Ascending aorta (tissue), 2 donors: ENCODE measurements at places on chromosomes 5 and 9. TPM values are rescaled to one million over a fixed set of nuclear protein-coding genes. Genes with fewer than 3 reads are reported as not detected.

Gene SARDH
- total RNA-seq = 1.3 TPM

DNA sequence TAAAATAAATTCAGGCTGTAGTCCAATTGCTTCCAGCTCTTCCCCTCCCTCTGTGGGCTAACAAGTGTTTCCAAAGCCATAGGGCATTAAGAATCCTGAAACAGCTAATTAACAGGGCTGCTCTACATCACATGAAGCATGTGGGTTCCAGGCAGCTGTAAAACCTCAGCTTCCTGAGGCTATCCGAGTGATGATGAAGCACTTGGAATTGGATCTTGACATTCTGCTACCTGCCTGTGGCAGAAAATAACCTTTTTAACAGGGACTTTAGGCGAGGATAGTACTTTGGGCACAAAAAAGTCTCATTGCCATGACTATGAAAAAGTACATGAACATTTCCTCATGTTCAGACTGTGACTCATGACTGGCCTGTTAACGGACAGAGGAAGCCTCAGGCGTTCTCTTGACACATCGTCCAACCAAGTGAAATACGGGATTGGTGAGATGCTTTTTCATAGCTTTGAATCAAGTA lies 107.2 kb downstream of the PDE4D start:
- DNase-seq = no peak

DNA sequence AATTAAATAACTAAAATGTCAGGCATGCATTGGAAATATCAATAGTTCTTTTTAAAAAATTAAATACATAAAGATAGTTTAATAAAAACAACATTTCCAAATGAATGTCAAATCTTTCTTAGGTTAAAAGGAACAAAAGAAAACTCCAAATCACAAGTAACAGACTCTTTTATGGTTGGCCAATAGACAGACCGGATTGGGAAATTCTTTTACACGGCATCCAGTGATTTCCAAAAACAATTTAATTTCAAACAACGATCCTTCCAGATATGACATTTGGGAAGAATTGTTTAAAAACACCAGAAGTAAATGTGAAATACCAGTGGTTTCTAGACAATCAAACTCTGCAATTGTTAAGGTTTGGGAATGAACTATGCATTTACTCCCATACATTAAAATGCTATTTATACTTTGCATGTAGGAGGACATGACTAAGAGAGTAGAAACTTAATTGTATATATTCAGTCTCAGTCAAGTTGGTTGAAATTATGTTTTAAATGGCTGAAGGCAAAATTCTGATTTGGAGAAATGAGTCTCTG lies 32.8 kb downstream of the ZNF474 start:
- no peak for DNase-seq

DNA sequence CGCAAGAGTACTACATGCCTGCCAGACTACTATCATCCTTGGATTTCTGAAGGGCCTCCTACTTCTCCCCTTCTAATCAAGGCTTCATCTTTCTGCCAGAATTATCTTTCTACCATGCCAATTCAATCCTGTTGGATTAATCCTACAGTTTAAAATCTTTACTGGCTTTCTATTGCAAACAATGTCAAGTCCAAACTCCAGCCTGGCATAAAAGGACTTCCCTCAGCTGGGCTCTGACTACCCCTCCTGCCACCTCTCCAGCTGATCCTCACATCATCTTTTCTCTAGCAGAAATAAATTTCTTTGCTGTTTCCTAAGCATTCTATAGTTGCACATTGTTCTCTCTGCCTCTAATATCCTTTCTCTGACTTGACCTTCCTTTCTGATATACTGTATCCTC lies 119.7 kb upstream of the RAD23B start:
- no peak for DNase-seq
